Left cardiac atrium (tissue), 4 donors: ENCODE measurements at places on chromosomes 7 and 10. TPM values are rescaled to one million over a fixed set of nuclear protein-coding genes. Genes with fewer than 3 reads are reported as not detected.

DNA sequence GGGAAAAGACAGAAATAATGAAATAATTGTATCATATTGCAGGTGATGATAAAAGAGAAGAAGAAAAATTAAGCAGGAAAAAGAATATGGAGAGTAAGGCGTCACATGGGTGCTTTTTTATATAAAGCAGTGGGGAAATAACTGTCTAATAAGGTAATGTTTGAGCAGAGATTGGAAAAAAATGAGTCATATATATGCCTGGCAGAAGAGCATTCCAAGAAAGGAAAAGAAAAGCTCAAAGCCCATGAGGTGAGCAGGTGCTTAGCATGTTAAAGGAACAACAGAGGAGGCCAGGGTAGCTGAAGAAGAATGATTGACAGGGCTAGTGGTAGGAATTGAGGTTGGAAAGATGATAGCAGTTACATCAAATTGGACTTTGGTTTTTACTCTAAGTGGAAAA lies 739.5 kb downstream of the SORCS1 start:
- DNase-seq = no peak

- DNase-seq = no peak
Measured at GRCh38 chr10:113524120-113524519, 28.7 kb upstream of the HABP2 start.

GRCh38 chr10:116159197-116159596 lies 113.8 kb downstream of the GFRA1 start:
- DNase-seq = no peak

DNA sequence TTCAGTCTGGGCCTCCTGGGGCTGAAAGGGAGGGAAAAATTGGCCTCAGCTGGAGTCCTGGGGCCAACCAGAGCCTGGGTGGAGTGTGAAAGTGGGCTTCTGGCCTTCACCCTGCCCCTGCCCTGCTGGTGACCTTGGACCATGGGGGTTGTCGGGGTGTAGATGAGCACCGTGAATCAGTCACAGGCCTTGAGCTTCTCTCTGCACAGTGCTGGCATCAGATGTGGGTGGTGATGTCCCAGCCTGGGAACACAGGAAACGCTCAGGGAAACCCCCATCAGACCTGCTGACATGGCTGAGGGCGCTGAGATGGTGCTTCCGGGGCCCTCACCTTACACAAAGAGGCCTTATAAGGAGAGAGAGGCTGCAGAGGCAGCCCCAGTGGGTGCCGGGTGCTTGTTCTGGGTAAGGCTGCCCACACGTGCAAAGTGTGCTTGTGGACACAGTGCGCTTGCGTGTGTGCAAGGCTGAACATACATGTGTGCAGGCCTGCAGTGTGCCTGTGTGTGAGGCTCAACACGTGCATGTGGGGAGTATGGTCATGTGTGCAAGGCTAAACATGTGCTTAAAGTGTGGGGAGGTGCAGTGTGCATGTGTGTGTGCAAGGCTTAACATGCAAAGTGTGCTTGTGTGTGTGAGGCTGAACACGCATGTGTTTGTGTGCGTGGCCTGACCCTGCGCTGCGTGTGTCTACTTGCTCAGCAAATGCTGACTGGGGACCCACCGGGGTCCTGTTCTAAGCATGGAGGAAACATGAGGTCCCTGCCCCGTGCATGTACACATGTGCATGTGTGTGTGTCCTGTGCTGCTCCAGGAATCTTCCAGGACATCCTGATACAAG lies 6.5 kb downstream of the ARPC1B start:
- no peak for DNase-seq

- no peak for DNase-seq
Measured at GRCh38 chr7:107914831-107915230, 23.8 kb downstream of the DLD start.

DNA sequence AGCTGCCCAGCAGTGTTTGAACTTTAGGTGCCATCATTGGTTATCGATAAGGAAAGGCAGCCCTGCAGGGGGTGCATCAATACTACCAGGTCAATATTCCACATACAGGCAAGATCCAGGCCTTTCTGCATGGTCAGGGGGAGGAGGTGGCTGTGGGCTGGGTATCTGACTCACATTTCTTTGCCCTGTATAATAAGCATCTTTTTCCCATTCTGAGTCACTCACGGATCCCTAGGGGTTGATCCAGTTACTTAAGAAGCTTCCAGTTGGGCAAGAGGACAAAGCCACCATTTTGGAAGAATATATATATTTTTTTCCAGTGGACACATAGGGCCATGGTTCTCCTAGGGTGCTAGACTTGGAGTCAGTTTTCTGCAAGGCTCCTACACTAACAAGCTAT lies 114.2 kb upstream of the HABP2 start:
- DNase-seq = no peak

- DNase-seq = no peak
Measured at GRCh38 chr10:28761084-28761846, 83.9 kb downstream of the BAMBI start.

- peak; percentile 84 for DNase-seq
Measured at GRCh38 chr7:114944745-114945625, 23.1 kb downstream of the MDFIC start.

- no peak for DNase-seq
Measured at GRCh38 chr7:149432121-149432691, 28.7 kb downstream of the ZNF777 start.

- no peak for DNase-seq
Measured at GRCh38 chr7:129017933-129018538, 36.9 kb downstream of the TNPO3 start.

DNA sequence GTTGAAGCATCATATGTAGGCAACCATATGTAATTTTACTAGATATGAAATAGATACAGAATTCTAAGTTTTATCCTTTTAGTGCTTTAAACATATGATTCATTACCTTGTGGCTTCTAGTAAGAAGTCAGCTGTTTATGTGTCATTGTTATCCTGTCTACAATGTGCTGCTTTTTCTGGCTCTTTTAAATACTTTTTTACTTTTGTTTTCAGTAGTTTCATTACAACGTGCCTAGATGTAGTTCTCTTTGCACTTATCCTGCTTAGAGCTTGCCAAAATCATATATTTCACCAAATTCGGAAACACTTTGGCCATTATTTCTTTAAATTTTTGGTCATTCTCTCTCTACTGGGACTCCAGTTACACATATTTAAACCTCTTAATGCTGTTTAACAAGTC lies 26.4 kb downstream of the YAE1 start:
- DNase-seq = no peak

GRCh38 chr7:111697771-111698170 lies 135.5 kb upstream of the IMMP2L start:
- no peak for DNase-seq

Gene NPSR1
- total RNA-seq = not detected

Gene POR
- total RNA-seq = 128 TPM

Gene BHLHA15
- total RNA-seq = 0.37 TPM

Gene NODAL
- not detected for total RNA-seq

Gene MARVELD1
- 17.4 TPM for total RNA-seq

Gene NUTM2B
- 0.73 TPM for total RNA-seq

Gene GPC2
- 0.58 TPM for total RNA-seq

Gene PITRM1
- 59.1 TPM for total RNA-seq

Gene PRPS1L1
- total RNA-seq = not detected
